ENCODE measurements at places on chromosomes 7 and 10. TPM values are rescaled to one million over a fixed set of nuclear protein-coding genes. Genes with fewer than 3 reads are reported as not detected.

Gene DLG5
- total RNA-seq: 9.6 TPM

DNA sequence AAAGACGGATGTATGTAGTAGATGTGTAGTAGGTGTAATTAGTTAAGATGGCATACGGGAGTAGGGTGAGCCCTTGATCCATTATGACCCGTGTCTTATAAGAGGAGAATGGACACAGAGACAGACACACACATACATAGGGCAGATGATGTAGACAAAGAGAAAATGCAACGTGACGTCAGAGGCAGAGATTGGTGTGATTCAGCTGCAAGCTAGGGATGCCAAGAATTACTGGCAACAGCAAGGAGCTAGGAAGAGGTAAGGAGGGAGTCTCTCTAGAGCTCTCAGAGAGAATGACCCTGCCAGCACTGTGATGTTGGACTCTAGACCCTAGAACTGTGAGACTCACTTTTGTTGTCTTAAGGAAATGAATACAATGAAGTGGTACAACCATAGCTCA, 247.0 kb upstream of the HABP2 start:
- H3K27ac ChIP-seq: no peak overlapping the region
- H3K36me3 ChIP-seq: no peaks in the 10 kb centered on the region
- H3K27me3 ChIP-seq: no peaks in the 10 kb centered on the region

DNA sequence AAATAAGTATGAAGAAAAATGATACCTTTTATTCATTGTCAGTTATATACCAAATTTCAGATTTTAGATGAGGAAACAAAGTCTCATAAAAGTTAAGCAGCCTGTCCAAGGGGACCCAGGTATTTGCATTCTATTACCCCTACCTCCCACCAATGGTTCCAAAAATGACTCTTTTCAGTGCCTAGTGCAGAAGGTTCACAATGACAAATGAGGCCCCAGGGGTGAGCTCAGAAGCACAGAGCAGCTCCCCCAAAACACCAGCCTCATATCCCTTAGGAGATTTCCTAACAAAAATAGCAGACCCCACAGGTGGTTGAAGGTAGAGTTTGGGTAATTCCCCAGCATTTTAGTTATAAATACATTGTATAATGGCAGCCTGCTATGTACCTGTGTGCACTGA, 168.6 kb downstream of the REEP3 start:
- peaks cover 2% of the 10 kb centered on the region for H3K36me3 ChIP-seq
- peaks cover 8% of the 10 kb centered on the region for H3K27me3 ChIP-seq
- H3K4me1 ChIP-seq: no peaks in the 10 kb centered on the region

DNA sequence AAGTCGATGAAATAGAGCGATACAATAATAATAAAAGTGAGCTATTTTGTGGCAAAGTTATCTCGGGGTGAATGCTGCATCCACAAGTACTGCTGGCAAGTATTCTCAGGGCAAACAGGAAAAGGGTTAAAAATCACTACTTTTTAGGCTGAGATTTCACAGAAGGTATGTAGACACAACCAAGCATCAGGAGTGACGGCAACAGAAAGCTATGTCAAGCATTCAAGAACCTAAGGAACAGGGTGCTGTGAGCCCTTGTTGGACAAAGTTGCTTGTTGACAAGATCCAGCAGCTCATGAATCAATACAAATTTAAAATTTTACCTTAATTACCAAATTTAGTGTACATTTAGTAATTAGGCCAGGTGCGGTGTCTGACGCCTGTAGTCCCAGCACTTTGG, 41.2 kb upstream of the C1QL3 start:
- H3K4me3 ChIP-seq: no peak overlapping the region
- H3K27ac ChIP-seq: no peak overlapping the region
- peaks cover 5% of the 10 kb centered on the region for H3K4me1 ChIP-seq

Measured in activated CD4-positive, alpha-beta memory T cell treated with anti-CD3 and anti-CD28 coated beads, Interleukin-2, amount 10 ng/mL, durations not matched to agents 7 days and 5 days (primary cell).